ENCODE measurements at places on chromosomes 5 and 9.

GRCh38 chr9:122307061-122307460 lies 42.4 kb downstream of the MRRF start:
- DNase-seq: no peak

- no peak for DNase-seq
Observed at GRCh38 chr5:113052041-113052795, 75.6 kb downstream of the DCP2 start.

GRCh38 chr5:36690041-36690961 lies 83.9 kb downstream of the SLC1A3 start:
- DNase-seq: peak; percentile 42

DNA sequence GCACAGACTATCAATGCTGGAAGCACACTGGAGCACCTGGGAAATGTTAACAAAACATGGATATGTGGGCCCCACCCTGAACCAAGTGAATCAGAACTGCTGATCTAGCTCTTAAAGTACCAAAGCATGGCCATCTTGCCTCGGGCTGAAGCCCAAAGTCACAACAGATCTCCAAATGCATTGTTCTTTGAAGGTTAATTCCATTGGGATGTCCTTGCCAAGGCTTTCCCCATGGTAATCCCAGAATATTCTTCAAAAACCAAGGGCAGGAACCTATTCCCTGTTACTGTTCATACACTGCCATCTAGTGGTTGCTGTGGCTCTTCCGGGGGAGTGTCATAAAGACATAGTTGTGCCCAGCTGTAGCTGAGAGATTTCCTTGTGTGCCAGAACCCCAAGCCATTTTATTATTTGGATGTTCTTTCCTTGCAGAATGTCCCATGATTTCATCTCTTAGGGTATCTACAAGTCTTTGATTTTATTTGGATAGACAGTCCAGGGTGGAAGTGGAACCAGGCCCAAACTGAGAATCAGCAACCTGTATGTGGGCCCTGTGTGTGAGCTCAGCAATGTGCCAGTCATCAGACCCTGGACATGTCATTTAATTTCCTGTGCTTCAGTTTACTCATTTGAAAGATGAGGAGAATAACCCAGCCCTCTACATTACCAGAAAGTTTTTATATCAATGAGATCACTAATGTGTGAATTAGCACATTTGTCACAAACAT lies 290.0 kb downstream of the ACTL7B start:
- peak; percentile 71 for DNase-seq

GRCh38 chr9:117189121-117189520 lies 225.7 kb downstream of the ASTN2 start:
- no peak for DNase-seq

- DNase-seq: no peak
Observed at GRCh38 chr9:79395228-79395627, 176.5 kb upstream of the TLE4 start.

DNA sequence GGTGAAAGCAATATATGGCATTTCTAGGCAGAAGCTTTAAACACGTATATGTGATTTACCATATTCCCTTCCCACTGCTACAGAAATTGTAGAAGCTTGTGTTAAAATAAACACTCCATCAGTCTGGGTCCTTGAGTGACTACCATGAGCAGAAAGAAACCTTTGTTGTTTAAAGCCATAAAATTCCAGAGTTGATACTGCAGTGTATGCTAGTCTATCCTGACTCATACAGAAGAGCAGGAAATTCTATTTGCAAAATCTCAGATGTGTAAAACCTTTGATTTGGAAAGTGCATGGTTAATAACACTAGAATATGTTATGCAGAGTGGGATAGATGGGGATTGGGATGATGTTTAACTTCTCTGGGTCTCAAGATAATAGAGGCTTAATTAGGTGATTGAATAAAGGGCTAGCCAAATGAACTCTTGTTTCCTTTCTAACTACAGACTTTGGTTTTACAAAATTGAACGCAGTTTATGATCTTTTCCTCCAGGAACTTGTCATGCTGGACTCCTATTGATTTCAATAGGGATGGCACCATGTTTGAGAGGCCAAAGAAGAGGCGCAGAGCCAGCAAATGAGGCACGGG lies 282.7 kb upstream of the VLDLR start:
- DNase-seq: no peak

DNA sequence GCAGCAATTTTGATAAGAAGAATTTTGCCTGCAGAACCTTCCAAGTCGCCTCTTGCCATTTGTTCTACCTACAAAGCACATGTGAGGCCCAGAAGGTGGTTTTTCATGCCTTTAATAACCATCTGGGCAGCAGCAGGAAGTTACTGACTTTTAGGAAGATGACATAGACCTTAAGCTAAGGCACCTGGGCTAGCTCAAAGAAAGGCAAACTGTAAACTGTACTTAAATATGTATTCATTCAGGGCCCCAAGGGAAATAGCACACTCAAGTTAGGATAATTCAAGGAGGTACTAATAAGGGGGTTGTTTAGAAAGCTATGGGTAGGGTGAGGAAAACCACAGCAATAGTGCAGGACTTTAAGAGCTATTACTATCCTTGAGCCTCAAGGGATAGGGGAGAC lies 57.3 kb upstream of the HSPB3 start:
- no peak for DNase-seq

DNA sequence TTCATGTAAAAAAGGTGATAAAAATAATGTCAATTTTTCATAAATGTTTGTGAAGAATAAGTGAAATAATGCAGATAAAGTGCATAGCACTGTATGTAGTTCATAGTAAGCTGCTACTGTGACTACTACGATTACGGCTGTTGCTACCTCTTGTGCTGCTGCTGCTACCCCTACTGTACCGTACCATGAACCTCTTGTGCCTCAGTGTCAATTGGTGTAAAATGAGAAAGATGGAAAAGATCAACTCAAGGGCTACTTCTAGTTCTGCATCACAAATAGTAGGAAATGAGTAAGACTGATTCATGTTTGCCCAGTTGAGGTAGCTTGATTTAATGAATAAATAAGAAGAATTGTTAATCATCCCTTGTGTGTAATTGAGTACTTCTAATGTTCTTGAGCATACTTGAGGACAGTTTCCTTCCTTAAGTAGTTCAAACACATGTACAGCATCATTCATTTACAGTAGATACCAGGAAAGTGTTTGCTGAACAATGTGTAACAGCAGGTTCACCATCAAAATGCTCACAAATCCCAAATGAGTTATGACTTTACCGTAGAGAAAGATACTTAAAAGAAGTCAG lies 200.0 kb upstream of the ATP10B start:
- no peak for DNase-seq

GRCh38 chr9:91943478-91944470 lies 6.3 kb downstream of the ROR2 start:
- no peak for DNase-seq

- DNase-seq: no peak
Observed at GRCh38 chr5:61788548-61788947, 456.5 kb downstream of the ZSWIM6 start.

- no peak for DNase-seq
Observed at GRCh38 chr9:96214635-96215034, 87.3 kb downstream of the HSD17B3 start.

DNA sequence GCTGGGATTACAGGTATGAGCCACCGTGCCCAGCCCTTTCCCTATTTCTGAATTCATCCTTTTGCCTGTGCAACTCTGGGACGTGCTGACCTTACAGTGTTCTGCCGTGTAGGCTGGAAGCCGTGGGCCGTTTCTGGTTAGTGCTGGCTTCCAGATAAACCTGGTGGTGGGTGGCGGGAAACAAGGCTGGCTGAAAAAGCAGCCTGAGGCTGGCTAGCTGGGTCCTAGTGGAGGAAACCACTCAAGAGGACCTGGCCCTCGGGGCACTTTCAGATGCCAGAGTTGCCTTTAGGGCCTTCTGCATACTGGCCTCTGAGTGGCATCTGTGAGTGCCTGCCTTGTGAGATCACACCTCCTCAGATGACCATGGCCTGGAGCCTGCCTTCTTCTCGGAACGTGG lies 26.9 kb downstream of the GALNT12 start:
- DNase-seq: no peak

DNA sequence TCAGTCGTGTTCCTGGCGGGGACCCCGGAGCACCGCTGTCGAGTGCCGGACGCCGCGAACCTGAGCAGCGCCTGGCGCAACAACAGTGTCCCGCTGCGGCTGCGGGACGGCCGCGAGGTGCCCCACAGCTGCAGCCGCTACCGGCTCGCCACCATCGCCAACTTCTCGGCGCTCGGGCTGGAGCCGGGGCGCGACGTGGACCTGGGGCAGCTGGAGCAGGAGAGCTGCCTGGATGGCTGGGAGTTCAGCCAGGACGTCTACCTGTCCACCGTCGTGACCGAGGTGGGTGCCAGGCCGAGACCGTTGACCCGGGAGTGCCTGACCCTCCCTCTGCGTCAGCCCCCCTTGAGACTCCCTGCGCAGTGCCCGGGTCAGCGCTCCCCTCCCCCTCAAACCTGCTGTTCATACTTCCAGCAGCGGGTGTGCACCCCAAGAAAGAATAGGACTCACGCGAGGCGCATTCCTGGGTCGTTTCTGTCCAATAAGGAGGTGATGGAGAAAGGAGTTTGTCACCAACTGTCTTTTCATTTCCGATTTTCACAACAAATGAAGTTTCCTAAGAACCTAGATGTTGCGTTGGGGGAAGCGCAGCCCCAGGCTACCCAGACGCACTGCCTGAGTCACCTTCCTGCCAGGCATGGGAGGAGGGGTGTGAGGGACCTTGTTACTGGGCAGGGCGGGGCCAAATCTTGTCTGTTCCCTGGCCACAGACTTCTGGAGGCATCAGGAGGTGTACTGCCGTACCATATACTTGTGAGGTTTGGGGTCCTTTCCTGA lies 722 bp downstream of the SLC22A4 start:
- peak; percentile 38 for DNase-seq

DNA sequence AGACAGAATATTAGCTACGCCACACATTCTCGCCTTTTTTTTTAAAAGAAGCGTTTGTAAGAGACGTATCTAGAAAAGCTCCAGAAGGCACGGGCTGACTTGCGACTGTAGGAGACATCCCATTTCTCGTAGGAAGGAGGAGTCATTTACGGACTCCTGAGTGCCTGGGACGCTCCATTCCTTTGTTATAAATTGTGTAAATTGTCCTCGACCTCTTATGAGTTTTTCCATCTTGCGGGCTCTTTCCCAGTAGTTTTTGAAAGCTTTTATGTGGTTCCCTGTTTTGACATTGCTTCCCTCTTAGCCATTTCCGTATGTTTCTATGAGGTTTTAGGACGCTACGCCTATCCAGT lies 1.0 kb downstream of the RABL6 start:
- no peak for DNase-seq

GRCh38 chr9:71670121-71670520 lies 98.2 kb downstream of the CEMIP2 start:
- DNase-seq: no peak

GRCh38 chr5:42770003-42770402 lies 13.4 kb downstream of the CCDC152 start:
- no peak for DNase-seq

- DNase-seq: no peak
Observed at GRCh38 chr5:139836469-139837208, 41.0 kb downstream of the PSD2 start.

DNA sequence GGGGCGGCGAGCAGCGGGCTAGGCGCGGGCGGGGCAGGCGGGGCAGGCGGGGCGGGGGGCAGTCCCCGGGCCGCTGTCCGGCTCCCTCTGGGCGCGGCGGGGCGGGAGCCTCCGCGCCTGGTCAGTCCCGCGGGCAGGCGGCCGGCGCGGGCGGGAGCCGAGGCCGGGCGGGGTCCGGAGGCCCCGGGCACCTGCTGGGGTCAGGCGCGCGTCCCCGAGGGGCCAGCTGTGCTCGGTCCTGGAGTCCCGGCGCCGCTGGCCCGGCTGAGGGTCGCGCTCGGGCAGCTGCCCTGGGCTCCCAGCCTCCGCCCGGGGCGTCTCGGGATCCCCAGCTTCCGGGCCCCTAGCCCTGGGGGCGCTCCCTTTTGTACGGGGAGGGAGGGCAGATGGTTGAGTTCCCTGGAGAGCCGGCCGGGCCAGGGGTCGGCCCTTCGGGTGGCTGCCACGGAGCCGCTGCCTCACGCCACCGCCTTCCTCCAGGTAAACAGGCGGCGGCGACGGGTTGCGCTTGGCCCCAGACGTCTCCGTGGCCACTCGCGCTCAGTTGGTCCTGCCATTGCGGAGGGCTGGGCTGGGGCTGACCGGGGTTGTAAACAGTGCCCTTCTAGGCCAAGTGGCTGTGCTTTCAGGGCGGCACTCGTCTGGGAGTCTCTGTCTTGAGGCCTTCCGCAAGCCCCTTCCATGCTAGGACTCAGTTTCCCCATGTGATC lies 473 bp downstream of the ZBTB34 start:
- DNase-seq: no peak

GRCh38 chr5:65299861-65300260 lies 181.9 kb downstream of the ADAMTS6 start:
- peak; percentile 76 for DNase-seq

- no peak for DNase-seq
Observed at GRCh38 chr9:89498852-89499480, 1.1 kb upstream of the SEMA4D start.

- no peak for DNase-seq
Observed at GRCh38 chr5:37721447-37721871, 118.4 kb downstream of the GDNF start.

DNA sequence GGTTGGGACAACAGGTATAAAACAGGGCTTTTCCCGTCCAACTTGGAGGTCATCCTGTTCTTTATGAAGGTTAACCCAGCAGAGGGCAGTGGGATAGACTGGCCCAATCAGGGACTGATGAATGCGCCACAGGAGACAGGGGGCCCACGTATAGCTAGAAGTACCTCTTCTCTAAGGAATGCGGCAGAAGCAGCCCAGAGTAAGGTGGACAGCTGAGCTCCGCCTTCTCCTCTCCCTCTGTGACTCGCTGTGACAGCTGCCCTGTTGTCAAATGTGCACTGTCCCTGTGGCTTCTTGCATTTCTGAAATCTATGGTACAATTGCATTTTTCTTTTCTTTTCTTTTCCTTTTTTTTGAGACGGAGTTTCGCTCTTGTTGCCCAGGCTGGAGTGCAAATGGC lies 306.6 kb downstream of the FBXL7 start:
- no peak for DNase-seq

DNA sequence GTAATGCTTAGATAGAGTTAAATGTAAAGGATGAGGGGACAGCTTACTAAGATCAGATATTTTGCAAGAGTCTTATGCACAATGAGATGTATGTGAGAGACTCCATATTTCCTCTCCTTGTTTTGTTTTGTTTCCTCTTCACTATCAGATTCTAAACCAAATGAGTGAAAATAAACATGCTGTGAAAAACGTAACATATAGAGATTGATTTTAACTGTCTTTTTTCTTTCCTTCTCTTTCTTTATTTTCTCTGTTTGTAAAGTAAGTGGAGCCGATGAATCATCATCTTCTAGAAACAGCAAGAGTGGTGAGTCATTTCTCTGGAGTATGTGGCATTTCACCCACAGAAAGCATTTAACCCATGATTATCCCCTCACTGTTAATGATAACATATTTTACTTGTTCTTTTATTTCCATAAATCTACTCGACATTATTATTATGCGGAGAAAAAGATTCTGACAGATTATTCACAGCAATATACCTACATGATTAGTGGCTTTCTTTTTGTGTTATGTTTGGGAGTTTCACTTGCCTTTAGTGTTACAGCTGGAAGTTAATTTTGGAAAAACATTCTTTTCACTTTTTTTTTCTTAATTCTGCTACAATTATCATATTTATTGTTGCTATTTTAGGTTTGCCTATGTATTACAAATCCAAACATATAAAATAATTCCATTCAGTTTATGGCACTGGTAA lies 2.1 kb upstream of the ANXA1 start:
- peak; percentile 60 for DNase-seq

- DNase-seq: peak; percentile 47
Observed at GRCh38 chr5:109876941-109877669, 187.4 kb downstream of the MAN2A1 start.
